ENCODE measurements at places on chromosomes 11 and 22. TPM values are rescaled to one million over a fixed set of nuclear protein-coding genes. Genes with fewer than 3 reads are reported as not detected.

- no peak for DNase-seq
These were observed 254.6 kb upstream of the CCDC90B start for GRCh38 chr11:83540728-83541127.

GRCh38 chr22:28027453-28028448 lies 108.7 kb upstream of the PITPNB start:
- DNase-seq: no peak

Gene SCGB1D4
- not detected for total RNA-seq

- DNase-seq: no peak
These were observed 891.4 kb downstream of the METTL15 start for GRCh38 chr11:28999620-29000019.

Gene GRK3
- 3.2 TPM for total RNA-seq

- no peak for DNase-seq
These were observed 6.5 kb downstream of the ZFTA start for GRCh38 chr11:63761931-63762653.

- DNase-seq: no peak
These were observed 8.8 kb upstream of the DNAJB13 start for GRCh38 chr11:73942010-73942409.

- DNase-seq: no peak
These were observed 381.6 kb downstream of the ETS1 start for GRCh38 chr11:128205796-128206195.

Gene CABP7
- total RNA-seq: not detected

GRCh38 chr22:32546496-32546895 lies 71.9 kb downstream of the FBXO7 start:
- DNase-seq: no peak

- no peak for DNase-seq
These were observed 9.4 kb downstream of the FHIP1B start for GRCh38 chr11:6225024-6225423.

GRCh38 chr11:46675949-46676348 lies 24.5 kb downstream of the ARHGAP1 start:
- no peak for DNase-seq

- DNase-seq: no peak
These were observed 473.0 kb downstream of the BRD1 start for GRCh38 chr22:49354516-49355210.

DNA sequence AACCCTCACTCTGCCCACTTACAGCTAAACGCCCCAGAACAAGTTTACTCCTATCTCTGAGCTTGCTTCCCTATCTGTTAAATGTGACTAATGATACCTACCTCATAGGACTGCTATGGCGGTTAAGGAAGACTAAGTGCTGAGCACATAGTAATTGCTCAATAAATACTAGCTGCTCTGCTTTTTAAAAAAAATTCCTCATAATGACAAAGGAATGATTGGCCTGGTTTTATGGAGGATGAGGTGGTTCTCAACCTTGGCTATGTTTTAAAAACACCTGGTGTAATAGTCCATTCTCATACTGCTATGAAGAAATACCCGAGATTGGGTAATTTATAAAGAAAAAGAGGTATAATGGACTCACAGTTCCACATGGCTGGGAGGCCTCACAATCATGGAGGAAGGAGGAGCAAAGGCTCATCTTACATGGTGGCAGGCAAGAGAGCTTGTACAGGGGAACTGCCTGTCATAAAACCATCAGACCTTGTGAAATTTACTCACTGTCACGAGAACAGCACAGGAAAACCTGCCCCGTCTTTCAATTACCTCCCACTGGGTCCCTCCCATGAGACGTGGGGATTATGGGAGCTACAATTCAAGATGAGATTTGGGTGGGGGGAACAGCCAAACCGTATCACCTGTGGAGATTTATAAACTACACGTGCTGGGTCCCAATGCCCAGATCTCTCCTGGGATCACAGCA lies 127.2 kb upstream of the SYT13 start:
- DNase-seq: no peak

DNA sequence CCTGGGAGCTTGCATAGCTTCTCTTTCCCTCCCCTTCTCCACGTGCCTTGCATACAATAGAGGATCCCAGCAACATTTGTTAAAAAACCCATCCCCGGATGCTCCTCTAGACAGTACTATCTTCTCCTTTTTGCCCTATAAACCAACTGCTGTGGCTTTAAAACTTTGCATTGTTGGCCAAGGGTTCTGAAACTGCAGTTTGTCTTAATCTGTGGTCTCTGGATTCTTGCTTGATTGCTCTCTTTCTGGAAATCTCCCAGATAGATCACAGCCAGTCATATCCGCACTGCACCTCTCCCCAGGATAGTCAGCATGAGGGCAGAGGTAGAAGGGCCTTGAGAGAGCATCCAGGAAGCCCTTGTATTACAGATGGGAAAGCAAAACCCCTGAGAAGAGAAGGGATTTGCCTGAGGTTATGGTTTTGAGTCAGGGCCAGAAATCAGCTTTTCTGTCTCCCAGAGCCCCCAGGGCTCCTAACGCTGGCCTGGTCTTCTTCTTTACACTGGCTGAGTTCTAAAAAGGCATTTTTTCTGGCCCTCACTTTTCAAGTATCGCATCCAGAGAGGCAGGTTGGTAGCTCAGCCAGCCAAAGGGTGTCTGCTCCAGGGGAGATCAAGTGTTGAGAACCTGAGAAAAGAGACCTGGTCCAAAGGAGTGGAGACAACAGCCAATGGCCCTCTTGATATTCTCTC lies 70.6 kb downstream of the ADM start:
- no peak for DNase-seq

Data from CD4-positive, alpha-beta memory T cell (primary cell).